Astrocyte of the spinal cord (primary cell): ENCODE measurements at places on chromosomes 11 and 22.

DNA sequence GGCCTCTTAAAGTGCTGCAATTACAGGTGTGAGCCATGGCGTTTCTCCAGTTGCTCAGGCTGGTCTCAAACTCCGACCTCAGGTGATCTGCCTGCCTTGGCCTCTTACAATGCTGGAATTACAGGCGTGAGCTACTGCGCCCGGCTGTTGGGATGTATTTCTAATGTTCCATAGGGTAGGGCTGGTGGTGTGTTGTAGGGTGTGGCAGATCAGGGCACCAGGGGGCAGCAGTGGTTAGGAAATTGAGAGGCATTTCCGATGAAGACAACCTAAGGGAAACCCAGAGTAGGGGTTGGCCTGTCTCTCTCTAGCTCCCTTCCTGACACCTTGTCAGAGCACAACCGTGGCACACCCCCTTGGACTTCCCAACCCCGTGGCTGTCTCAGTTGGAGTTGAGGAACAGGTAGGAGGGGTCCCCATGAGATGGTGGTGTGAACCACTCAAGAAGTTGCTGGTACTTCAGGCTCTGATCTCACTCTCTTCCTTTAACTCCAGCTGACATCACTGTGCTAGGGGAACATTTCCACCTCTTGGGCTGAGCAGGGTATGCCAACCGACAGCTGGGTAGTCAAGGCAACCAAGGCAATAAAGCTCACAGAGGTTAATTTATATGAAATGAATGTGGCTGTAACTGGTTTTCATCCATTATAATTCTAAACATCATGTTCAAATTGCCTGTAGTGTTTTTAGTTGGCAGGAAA is 33.0 kb downstream of the YWHAH start:
- DNase-seq, result peak; percentile 66

GRCh38 chr11:132858223-132858622 is 674.1 kb downstream of the OPCML start:
- DNase-seq, result peak; percentile 39

GRCh38 chr11:68441466-68442230 is 18.9 kb upstream of the PPP6R3 start:
- DNase-seq, result peak; percentile 76

DNA sequence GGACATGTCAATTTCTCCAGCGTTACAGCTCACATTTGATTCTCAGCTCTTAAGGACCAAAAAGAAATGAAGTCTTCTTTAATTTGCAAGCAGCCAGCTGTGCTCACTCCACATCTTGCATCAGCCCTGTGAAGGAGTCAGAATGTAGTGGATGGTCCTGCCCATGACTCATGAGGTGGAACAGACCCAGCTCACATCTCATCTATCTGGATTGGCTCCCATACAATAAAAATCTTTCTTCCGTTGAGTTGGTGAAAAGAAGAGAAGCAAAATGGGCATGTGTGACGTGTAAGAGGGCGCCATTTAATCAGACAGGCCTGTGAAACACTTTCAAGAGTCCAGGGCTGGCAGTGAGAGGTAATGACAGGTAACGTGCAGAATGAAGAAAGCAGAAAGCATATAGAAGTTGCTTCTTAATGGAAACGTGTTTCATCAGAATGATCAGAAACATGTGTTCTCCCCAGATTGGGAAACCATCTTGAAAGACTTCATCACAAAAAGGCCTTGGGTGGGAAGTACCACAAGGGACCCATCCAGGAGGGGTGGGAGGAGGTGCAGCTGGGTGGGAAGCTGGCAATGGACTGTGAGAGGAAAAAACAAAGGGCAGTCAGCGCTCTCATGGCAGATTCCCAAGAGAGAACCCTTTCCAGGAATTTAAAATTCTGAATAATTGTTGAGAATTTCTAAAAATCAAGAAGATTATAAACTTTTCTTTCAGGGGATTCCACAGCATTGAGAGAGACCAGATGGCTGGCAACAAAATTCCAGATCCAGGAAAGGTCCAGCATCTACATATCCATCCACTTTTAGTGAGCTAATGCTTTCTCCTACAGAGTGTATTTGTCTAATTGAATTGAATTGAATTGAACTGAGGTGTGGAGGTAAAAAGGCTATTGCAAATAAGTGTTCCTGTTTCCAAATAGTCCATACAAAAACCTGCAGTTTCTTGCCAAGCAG is 57.0 kb downstream of the ETS1 start:
- DNase-seq, result peak; percentile 93

DNA sequence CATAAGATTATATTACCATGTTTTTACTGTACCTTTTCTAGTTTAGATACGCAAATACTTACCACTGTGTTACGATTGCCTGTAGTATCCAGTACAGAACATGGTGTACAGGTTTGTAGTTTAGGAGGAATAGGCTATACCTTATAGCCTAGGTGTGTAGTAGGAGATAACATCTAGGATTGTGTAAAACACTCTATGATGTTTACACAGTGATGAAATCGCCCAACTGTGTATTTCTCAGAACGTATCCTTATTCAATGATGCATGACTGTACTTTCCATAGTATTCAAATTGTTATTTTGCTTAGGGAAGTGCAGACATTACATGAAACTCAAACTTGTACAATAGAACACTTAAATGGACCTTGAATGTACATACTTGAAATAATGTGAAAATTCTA is 188.1 kb upstream of the PDGFD start:
- DNase-seq, result no peak

- peak; percentile 53 for DNase-seq
Measured at GRCh38 chr11:126109941-126110731, 47.5 kb upstream of the CDON start.
